ENCODE measurements at places on chromosomes 11 and 22.

- no peak for DNase-seq
Observed at GRCh38 chr11:113315811-113316210, 1.4 kb downstream of the TTC12 start.

DNA sequence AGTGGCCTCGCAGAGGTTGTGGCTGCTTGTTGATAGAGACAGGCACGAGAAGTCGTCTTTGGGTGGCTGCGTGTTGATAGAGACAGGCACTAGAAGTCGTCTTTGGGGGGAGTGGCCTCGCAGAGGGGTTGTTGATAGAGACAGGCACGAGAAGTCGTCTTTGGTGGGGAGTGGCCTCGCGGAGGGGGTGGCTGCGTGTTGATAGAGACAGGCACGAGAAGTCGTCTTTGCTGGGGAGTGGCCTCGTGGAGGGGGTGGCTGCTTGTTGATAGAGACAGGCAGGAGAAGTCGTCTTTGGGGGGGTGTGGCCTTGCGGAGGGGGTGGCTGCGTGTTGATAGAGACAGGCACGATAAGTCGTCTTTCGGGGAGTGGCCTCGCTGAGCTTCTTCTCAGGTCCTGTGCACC is 328.8 kb downstream of the TBC1D22A start:
- no peak for DNase-seq

DNA sequence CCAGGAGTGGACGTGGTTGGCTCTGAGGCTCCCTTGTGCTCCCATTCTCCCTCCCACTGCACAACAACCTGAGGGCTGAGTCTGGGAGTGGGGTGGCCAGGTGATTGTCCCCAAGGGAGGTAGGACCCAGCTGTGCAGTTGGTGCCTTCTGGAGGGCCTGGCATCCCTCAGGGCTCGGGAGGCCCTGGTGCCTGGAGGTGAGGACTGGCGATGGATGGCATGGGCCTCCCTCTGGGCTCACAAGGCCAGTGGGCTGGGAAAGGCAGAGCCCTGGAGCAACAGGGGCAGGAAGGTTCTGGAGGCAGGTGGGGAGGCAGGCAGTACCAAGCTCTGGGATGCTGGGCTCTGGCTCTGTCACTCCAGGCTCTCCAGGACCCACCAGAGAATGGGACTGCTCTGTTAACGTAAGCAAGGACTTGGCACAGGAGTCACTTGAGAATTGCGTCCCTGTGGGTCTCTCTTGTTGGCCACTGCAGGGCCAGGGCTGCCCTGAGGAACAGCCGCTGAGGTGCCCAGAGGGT is 114.2 kb downstream of the KCNQ1OT1 start:
- DNase-seq = no peak

- no peak for DNase-seq
Observed at GRCh38 chr11:46493791-46494190, 100.0 kb downstream of the AMBRA1 start.
